ENCODE measurements at places on chromosomes 3 and 15.

DNA sequence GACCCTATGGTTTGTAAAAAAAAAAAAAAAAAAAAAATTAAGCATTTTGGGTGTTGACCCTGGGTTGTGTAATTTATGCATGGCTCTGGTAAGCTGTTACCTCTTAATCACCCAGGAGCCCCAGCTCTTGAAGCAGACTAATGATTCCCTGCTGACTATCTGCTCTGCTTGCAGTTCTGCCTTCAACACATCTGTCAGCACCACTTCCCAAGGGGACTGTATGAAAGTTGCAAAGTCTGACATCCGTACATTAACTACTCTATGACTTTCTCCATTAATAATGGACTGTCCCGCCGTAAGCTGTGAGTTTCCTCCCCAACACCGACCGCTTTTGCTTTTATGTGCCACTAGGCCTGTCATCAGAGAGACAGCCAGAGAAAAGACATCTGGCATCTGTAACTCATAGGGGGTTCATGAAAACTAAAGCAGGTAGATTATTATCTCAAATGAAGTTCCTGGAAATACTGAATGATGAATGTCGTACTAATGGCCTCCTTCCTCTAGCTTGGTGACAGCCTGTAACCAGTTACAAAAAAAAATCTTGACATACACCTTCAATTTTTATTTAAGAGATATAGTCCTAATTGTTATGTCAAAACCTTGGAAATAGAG, 271.5 kb downstream of the IL5RA start:
- DNase-seq = no peak

- no peak for DNase-seq
Observed at GRCh38 chr3:144317961-144318360, 346.3 kb downstream of the DIPK2A start.

GRCh38 chr3:154197751-154198150, 76.6 kb downstream of the ARHGEF26 start:
- no peak for DNase-seq

DNA sequence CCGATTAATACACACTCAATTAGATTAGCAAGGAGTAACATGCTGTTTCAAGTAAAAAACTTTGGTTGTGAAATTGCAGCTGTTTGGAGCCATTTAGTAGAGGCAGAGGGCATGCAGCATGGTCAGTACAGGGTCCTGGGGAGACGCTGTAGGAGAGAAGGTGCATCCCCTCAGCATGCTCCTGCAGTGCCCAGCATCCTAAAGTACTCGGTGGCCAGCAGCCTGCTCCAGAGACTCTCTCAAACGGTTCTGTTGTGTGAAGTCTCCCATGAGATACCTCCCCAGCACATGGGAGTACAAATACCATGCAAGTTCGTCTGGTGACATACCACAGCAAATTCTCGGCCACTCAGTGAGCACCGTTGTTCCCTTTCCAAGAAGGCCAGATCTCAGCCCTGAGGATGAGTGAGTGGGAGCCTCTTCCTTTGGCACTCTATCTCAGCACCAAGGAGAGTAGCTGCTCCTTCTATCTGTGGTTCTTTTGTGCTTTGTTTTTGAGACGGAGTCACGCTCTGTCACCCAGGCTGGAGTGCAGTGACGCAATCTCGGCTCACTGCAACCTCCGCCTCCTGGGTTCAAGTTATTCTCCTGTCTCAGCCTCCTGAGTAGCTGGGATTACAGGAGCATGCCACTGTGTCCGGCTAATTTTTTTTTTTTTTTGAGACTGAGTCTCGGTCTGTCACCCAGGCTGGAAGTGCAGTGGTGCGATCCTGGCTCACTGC, 72.7 kb downstream of the TJP1 start:
- no peak for DNase-seq

DNA sequence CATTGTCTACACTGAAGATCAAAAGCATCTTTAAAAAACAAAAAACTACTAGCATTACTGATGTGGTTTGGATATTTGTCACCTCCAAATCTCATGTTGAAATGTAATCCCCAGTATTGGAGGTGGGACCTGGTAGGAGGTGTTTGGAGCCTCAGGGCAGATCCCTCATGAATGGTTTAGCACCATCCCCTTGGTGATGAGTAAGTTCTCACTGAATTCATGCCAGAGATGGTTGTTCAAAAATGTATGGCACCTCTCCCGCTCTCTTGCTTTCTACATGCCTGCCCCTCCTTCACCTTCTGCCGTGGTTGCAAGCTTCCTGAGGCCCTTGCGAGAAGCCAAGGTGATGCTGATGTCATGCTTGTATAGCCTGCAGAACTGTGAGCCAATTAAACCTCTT, 136.6 kb upstream of the FHIT start:
- no peak for DNase-seq

GRCh38 chr3:58608648-58609047, 31.5 kb upstream of the FAM107A start:
- DNase-seq = no peak

GRCh38 chr15:39914977-39915376, 5.1 kb downstream of the GPR176 start:
- no peak for DNase-seq

GRCh38 chr15:73346735-73347312, 21.9 kb downstream of the HCN4 start:
- DNase-seq = no peak

- DNase-seq = no peak
Observed at GRCh38 chr3:10247679-10248183, 528 bp upstream of the TATDN2 start.

DNA sequence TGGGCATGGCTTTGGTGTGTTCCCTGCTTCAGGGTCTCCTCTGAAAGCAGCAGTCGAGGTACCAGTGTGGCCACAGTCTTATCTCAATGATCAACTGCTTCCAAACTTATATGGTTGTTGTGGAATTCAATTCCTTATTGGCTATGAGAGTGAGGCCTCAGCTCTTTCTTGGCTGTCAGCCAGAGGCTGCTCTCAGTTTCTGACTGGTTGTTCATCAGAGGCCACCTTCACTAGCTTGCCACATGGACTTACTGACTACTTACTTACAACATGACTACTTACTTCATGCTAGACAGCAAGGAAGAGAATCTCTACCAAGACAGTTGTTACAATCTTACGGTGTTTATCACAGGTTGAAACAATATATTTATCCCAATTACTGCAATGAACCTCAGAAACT, 789.2 kb downstream of the DIPK2A start:
- no peak for DNase-seq

GRCh38 chr3:154955907-154956533, 124.1 kb upstream of the MME start:
- no peak for DNase-seq

DNA sequence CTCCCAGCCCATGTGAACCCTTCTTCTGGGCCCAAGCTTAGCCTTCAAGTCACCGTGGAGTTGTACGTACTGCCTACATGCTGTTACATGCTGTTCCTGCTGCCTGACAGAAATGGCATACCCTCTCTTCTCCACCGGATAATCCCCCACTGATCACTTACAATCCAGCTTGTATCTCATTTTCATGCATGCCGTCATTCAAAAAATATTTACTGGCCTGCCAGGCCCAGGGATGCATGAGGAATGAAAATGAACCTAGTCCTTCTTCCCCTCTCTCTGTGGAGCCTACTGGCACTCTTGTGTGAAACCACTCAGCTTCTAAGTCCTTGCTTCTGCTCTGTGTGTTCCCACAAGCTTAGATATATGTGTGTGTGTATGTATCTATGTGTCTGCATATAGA, 60.6 kb downstream of the WNT5A start:
- DNase-seq = no peak

GRCh38 chr3:123147754-123148535, 53.8 kb upstream of the SEC22A start:
- DNase-seq = no peak

DNA sequence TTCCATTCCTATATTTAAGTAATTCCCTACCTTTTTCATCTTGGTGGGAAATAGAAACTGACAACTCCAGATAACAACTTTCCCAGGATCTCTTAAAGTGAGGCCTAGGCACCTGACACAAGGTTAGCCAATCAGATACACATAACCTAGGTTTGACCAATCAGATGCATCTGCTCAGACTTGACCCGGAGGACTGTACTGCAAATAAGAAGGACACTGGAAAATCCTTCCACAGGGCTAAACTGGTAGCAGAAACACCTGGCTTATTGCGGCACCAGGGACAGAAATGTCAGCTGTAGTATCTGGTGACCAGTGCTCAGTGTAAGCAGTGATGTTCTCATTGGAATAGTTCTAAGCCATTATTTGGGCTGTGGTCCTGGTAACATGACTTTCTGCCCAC, 204.5 kb upstream of the SLCO3A1 start:
- DNase-seq = no peak

- no peak for DNase-seq
Observed at GRCh38 chr15:79004336-79004735, 59.5 kb upstream of the CTSH start.

DNA sequence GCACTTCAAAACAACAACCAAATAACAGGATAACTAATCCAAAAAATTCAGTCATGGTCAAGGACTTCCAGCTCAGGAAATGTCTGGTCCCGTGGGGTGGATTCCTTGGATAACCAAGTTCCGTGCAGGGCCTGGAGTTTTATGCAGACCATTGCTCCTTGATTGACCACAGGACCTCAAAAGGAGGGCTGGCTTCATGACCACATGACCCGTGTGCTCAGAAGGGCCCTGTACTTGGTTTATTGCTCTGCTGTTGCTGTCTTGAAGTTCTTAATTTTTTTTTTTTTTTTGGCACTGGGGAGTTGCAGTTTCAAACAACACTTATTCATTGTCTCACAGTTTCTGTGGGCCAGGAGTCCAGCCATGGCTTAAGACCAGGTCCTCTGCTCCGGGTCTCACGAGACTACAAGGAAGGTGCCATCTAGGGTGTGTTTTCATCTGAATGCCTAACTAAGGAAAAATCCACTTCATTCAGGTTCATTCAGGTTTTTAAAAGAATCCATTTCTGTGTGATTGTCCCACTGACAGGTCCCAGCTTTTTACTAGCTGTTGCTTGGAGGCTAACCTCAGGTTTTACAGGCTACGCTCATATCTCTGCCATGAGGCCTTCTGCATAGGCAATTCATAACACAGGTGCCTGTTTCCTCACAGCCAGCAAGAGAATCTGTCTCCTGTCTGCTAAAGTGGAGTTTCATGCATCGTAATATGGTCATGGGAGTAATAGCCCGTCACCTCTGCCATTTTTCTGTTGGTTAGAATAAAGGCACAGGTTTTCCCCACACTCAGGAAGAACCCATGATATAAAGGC, 65.3 kb downstream of the FLNB start:
- DNase-seq = no peak

DNA sequence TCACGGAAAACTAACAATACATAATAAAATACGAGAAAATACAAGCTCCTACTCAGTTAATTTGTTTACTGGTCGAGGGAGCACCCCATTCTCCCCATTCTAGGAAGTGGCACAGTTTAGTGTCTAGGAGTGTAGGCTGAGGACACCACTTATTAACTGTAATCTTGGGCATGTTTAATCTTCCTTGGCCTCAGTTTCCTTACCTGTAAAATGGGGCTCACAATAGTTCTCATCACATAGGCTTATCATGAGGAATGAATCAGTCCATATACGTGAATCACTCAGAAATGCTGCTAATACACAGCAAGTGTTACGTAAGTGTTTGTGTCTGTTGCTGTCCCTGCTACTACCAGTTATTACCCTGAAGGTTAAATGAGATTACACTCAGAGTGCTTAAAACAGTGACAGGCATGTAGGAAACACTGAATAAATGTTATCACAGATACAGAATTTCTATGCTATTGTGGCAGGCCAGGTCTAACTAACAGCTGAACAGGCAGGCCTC, 210.2 kb downstream of the OSBPL10 start:
- no peak for DNase-seq

DNA sequence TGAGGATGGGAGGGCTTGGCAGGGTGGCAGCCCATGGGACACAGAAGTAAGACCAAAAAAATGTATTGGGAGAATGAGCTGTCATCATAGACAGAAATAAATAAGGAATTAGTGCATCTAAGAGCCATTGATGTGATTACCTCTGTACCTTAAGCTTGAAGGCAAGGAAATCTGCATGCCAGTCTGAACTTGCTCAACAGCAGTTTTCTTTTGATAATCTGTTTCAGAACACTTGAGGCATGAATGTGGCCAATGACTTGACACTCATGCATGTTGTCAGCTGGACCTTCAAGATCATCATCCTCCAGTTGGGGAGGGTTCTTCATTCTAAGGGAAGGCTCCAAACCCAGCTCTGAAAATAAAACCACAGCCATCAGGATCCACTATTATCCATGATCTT, 148.5 kb downstream of the DCLK3 start:
- DNase-seq = no peak

GRCh38 chr15:70442616-70443321, 320.6 kb downstream of the UACA start:
- DNase-seq = no peak

DNA sequence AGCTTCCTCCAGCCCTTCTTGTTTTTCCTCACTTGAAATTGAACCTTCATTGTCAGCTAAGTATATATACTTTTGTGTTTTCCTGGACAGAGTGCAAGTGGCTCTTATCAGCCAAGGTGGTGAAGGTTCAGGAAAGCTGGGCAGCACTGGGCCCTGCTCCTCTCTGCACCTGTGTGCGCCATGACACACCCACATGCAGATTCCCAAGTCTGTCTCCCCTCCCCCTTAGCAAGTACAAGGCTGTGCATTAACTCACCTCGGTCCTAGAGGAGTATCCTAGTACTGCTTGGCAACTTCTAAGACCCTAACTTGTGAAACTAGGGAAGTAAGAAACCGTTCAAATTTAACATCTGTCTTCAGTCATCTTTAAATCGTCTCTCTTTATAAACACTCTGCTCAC, 85.8 kb downstream of the SLC49A4 start:
- DNase-seq = no peak

DNA sequence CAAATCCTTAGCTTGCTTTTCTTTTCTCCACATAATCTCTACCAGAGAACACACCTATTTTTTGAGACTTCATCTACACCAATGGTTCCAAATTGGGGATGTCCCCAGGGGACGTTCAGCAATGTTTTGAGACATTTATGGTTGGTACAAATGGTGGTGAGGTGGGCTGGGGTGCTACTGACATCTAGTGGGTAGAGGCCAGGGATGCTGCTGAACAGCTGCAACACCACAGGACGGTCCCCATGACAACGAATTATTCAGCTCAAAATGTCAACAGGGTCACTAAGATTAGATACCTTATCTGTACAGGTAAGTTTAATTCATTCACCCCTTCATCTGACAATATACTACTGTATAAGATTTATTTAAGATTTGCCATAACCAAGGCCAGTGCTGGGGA, 14.4 kb downstream of the GK5 start:
- no peak for DNase-seq

GRCh38 chr15:67335534-67336222, 81.1 kb downstream of the IQCH start:
- DNase-seq = no peak

DNA sequence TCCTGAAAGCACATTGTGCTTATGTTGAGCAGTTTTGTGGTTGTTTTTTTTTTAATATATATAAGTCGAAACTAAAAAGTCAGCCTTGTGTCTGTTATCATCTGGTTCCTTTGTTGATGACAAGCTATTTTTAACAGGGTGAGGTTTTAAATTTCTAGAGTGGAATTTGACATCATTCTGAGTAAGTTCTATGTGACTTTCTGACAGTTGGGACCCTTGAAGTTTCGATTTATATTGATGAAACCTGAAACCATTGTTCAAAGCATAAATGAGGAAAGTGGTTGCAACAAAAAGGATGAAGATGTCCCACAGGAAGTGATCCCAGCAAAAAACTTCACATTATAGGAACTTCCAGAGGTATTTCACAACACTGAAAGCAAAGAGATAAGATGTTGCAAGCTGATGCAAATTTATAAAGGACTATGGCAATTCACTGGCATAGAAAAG, 94.0 kb downstream of the CYP19A1 start:
- DNase-seq = no peak

- no peak for DNase-seq
Observed at GRCh38 chr15:53354874-53355273, 404.6 kb downstream of the WDR72 start.

GRCh38 chr15:88658972-88659931, 20.4 kb downstream of the ISG20 start:
- DNase-seq = no peak

All from GM04503 (cell line).